ENCODE measurements at places on chromosomes 12 and 14.
A peak's percentile ranks its signal among the peaks of the same experiment; 100 is the strongest.

DNA sequence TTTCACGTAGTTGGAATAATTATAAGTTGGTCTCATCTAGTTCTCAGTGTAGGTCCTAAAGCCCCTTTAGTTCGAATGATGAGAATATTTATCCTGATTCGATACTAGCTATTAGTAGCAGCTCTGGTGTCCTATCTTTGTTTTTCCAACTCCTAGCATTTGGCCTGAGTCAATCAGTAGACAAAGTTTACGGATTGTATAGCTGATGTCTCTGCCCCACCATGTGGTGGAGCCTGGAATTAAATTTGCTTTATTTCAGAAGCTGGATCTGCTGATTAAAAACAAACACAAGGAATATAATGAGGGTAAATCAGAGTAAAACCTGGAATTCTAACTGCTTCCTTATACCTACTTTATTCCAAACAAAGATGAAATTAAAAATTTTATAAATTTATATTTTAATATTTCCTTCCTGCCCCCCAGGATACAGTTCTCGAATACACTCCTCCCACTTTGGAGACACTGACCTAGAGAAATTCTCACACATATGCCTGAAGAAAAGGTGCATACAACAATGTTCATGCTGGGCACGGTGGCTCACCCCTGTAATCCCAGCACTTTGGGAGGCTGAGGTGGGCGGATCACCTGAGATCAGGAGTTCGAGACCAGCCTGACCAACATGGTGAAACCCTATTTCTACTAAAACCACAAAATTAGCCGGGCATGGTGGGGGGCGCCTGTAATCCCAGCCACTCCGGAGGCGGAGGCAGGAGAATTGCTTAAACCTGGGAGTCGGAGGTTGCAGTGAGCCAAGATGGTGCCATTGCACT is 7.6 kb upstream of the BRMS1L start:
- peak; percentile 48 for DNase-seq

- DNase-seq, result peak; percentile 68
Observed at GRCh38 chr12:31324116-31324844, 1.7 kb downstream of the SINHCAF start.

DNA sequence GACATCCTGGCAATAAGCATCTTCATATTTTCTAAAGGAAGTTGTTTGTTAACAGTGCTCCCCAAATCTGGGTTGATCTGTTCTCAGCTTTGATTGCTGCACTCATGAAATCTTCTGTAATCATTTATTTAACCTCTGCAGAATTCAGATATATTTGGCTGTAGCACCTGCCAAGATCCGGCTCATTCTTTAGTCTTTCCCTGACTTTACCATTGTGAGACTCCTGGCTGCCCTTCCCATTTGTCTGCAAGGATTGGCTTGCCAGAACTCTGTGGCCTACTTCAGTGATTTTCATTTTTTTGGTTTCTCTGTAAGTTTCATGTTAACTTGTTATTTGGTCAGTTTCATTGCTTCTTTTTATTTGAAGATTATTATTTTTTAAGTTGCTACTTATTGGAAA is 191.2 kb upstream of the PLXNC1 start:
- no peak for DNase-seq

GRCh38 chr14:26709019-26709418 is 111.2 kb upstream of the NOVA1 start:
- no peak for DNase-seq

- DNase-seq, result no peak
Observed at GRCh38 chr12:92136965-92137721, 8.5 kb downstream of the BTG1 start.

GRCh38 chr14:37089410-37089809 is 83.0 kb downstream of the SLC25A21 start:
- no peak for DNase-seq

DNA sequence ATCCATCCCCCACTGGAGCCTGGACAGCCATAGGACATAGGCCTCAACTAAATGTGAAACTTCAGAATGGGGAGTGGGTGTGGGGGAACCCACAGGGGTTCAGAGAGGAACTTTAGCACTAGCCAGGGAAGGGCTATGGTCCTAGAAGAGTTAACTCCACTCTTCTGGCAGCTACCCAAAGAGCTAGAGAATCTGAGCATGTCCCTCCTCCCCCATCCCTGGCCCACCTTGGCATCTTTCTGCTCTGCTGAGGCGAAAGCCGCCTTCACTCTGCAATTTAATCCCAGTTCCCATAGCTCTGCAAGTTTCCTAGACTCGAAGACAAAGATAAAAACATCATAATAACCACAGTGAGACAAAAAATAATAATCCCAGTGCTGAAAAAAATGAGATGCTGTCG is 214.7 kb upstream of the RTL1 start:
- DNase-seq, result no peak

DNA sequence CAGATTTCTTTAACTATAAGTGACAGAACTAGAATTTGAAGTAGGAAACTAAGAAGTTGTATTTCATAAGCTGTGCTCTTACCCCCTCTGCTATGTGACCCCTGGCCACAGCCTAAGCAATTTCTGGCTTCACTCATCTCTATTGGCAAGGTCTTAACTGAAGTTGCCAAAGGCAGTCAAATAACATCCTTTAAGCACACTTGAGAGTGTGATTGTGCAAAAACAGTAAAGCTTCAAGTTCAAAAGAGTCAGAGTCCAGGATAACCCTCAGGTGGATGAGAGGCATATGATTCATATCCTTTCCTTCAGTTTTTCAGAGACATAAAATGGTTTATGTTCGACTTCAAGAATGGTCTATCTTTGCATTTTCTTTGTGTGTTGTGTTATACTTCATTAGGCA is 45.2 kb downstream of the GRIP1 start:
- no peak for DNase-seq

DNA sequence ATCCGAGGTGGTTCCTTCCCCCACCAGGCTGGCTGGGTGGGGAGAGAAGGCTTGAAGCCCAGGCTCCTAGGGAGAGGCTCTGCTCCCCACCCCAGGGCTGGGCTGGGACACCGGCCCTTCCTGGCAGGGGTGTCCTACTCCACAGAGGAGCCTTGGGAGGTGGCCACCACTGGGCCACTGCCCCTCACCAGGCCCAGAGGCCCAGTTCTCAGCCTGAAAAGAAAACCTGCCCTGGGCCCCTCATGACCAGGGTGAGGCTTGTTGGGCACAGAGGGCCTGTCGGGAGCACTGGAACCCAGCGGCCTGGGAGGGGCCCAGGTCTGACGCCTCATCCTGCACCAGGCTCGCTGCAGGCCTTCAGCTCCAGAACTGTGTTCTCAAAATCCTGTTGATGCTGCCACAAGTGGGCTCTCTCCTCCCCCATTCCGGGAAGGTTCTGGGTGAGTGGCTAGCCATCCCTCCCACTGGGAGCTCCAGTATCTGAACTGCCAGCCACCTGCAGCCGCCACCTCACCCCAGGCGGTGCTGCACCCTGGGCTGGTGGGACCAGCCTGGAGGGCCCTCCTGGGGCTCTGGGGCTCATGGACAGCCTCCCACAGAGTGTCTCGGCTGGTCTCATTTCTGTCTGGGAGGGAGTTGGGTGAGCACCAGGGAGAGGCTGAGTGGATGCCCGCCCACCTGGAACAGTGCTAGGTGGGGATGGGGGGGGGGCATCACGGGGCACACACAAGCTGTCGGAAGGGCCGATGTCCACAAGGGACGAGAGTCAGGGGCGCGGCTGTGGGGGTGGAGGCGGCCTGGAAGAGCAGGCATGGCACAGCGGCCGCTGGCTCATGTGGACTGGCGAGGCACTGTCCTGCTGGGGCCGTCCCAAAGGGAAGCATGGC is 11.8 kb downstream of the BAG5 start:
- DNase-seq, result no peak

GRCh38 chr12:26091822-26092221 is 33.0 kb downstream of the BHLHE41 start:
- DNase-seq, result no peak

GRCh38 chr12:49331380-49332222 is 5.4 kb downstream of the C1QL4 start:
- peak; percentile 54 for DNase-seq

- DNase-seq, result peak; percentile 17
Observed at GRCh38 chr14:99360774-99361595, 89.0 kb upstream of the BCL11B start.

GRCh38 chr14:59125156-59125555 is 63.3 kb upstream of the DAAM1 start:
- DNase-seq, result no peak

DNA sequence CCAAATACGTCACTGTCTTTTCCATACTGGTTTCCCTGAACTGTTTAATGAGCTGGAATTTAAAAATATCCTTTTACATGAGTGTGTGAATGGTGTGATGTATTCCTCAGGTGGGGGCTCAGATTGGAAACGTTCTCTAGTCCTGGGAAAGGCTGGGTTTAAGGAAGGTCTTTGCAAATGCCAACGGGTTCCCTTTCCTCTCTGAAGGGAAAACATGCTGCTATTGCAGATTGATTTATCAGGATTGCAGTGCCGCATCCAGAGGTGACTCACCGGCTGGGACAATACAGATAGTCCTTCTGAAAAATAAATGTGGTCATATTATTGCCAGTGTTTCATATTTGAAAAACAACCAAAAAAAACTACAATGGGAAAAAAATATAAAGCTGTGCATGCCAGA is 193.1 kb upstream of the FLRT2 start:
- DNase-seq, result no peak

- no peak for DNase-seq
Observed at GRCh38 chr12:31507966-31508365, 83.0 kb downstream of the DENND5B start.

- no peak for DNase-seq
Observed at GRCh38 chr14:71711619-71712018, 220.6 kb upstream of the RGS6 start.

GRCh38 chr12:113170926-113171325 is 14.4 kb downstream of the DDX54 start:
- DNase-seq, result no peak

DNA sequence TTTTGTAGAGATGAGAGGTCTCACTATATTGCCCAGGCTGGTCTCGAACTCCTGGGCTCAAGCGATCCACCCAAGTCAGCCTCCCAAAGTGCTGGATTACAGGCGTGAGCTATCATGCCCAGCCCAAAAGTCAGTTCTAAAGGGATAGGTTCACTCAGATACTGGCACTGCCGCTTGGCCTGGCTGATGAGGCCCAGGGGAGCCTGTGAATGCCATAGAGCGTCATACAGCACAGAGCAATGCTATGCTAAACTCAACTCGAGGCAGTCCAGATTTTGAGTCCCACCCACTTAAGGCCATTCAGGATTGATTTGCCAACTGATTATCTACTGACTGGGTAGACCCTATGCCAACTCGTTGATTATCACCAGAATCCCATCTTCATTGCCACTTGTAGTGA is 179.4 kb downstream of the ESR2 start:
- DNase-seq, result no peak

GRCh38 chr14:68587931-68588330 is 204.9 kb downstream of the ZFP36L1 start:
- DNase-seq, result no peak

DNA sequence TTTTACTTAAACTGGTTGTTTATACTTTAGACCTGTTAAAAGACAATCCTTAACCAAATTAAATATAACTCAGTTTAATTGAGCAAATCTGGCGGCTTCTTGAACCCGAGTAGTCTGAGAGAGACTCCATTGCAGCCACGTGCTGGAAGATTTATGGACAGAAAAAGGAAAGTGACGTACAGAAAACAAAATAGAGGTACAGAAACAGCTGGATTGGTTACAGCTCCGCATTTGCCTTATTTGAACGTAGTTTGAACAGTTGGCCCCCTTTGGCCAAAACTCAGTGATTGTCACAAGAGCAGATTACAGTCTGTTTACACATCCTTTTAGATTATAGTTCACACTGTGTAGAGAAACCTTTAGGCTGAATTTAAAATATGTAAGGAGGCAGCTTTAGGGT is 155.9 kb downstream of the RAD51B start:
- DNase-seq, result no peak

GRCh38 chr12:95882080-95882479 is 23.3 kb downstream of the SNRPF start:
- no peak for DNase-seq

DNA sequence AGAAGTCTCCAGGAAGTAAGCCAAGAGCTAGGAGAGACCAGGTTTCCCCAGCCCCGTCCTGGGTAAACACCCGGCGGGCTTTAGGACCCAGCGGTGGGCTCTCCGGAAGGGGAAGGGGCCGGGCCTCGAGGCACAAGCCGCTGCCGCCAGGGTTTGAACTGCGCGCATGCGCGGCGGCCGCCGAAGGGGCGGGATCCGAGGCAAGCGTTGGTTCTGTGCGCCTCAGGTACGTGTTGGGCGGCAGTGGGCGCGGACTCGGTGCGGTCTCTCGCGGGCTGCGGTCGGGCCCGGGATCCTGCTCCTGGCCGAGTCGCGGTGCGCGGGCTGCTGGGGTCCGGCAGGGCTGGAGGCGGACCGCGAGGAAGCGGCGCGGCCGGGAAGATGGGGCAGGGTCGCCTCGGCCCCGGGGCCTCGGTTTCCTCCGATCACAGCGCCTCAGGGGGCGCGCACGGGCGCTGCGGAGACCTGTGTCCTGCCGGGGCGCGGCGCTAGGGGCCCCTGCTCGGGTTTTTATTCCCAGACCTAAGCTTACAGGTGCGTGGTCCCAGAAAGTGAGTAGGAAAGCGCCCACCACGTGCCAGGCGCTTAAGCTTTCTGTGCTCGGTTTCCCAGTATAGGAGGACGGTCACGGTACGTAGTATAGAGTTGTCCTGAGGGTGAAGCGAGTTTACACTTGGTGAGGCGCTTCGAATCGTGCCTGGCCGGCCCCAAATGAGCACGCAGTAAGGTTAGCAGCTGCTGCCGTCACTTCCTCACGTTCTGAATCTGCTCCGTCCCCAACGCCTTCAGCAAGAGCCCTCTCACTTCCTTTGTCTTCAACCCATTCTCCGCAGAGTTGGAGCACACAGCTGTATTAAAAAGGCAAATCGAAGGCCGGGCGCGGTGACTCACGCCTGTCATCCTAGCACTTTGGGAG is at the start of gene TDP1:
TSS of gene TDP1 (plus strand) at position 183 of the 916 bp plus-strand sequence. CDS start 7,188 bp downstream, outside the sequence.
- DNase-seq, result peak; percentile 95
